ENCODE measurements at places on chromosomes 7 and 10. TPM values are rescaled to one million over a fixed set of nuclear protein-coding genes. Genes with fewer than 3 reads are reported as not detected.

Gene MYL7
- total RNA-seq = not detected

GRCh38 chr7:47035522-47035921, 546.4 kb downstream of the TNS3 start:
- H3K36me3 ChIP-seq = no peaks in the 10 kb centered on the region
- H3K4me1 ChIP-seq = no peaks in the 10 kb centered on the region

GRCh38 chr10:44647877-44648542, 263.1 kb upstream of the CXCL12 start:
- H3K4me1 ChIP-seq = no peaks in the 10 kb centered on the region
- no peak overlapping the region for H3K4me3 ChIP-seq
- H3K27me3 ChIP-seq = no peaks in the 10 kb centered on the region
- peak; percentile 0 for DNase-seq
- H3K27ac ChIP-seq = no peak overlapping the region
- H3K36me3 ChIP-seq = no peaks in the 10 kb centered on the region

DNA sequence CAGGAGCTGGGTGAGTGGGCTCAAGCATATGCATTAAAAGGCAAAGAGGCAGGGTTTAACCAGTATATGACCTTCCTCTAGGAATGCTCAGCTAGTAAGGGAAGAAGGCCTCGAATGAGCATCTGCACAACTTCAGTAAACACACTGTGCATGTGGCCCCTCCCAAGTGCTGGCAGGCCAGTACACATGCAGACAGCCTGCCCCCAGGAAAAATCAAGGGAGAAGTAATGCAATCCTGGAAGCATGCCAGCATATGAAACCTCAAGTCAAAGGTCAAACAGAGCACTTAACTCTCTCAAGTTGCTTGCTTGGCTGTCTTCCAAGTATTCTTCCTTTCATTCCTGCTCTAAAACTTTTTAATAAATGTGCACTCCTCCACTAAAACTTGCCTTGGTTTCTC, 208.4 kb downstream of the ACTR3B start:
- H3K27ac ChIP-seq = no peak overlapping the region

DNA sequence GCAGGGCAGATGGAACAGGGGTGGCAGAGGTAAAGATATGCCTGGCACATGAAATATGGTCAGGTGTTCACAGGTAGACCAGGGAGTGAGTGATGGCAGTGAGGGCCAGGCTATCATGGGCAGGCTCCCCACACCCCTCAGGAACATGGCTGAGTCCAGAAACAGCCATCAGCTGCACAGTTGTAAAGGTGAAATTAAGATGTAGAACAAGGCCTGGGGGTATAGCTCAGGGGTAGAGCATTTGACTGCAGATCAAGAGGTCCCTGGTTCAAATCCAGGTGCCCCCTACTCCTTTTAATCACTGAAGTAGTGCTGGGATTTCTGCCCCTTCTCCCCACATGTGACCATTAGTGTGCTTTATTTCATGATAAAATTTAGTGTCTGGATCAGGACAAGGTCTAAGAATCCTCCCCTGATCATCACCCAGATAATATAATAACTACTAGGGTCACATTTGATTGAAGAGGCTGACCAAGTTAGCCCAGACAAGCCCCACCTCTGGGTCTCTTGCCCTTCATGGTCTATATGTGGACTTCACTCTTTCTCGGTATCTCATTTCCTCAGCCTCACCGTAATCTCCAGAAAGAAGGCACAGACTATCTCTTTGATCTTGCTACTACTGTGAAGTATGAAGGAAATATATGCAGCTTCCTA, 69.0 kb downstream of the ZNF783 start:
- no peaks in the 10 kb centered on the region for H3K36me3 ChIP-seq
- H3K27ac ChIP-seq = no peak overlapping the region
- H3K27me3 ChIP-seq = no peaks in the 10 kb centered on the region

GRCh38 chr10:97718178-97718577, 4.6 kb downstream of the MARVELD1 start:
- DNase-seq = peak; percentile 87
- no peaks in the 10 kb centered on the region for H3K36me3 ChIP-seq
- H3K4me1 ChIP-seq = peaks cover 34% of the 10 kb centered on the region
- peak overlapping the region; percentile 82 for H3K27ac ChIP-seq
- no peak overlapping the region for H3K4me3 ChIP-seq

DNA sequence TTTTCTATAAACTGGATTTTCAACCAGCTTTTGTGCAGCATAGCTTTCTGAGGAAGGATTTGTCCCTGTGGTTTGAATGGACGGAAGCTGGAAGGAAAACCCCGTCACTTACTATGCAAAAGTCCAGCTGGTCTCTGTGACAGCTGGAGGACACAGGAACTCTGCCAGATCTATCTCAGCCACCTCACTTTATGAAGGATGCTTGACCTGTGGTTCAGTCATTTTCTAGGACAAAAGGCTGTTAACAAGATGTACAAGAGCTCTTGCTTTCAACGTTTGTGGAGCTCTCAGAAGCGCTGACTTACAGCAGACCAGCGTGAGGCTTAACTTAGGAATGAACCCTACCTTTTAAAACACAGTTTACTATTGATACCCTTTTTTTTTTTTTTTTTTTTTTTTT, 90.8 kb downstream of the CREM start:
- H3K4me1 ChIP-seq = peaks cover 37% of the 10 kb centered on the region
- H3K4me3 ChIP-seq = no peak overlapping the region
- H3K36me3 ChIP-seq = no peaks in the 10 kb centered on the region
- no peaks in the 10 kb centered on the region for H3K27me3 ChIP-seq

DNA sequence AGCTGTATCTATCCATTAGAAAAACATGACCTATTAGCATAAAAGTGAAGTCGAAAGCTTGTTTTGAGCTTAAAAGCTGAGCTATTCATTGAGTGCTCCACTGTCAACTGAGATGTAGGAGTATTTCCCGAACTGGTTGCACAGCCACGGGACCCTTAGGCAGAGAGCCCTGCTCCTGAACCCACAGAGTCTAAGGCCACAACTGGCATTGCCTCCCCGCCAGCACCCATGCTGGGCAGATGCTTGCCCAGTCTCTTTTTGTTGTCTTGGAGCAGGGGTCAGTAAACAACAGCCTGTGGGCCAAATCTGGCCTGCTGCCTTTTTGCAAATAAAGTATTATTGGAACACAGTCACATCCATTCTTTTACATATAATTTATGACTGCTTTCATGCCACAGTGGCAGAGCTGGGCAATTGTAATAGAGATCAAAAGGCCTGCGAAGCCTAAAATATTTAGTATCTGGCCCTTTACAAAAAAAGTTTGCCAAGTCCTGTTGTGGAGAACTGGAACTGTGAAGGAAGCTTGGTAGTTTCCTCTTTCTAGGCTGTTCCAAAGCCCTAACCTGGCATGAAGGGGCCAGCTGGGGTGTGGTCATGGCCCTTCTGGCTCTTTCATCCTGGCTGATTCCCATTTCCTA, 58.4 kb upstream of the WAPL start:
- DNase-seq = no peak
- no peaks in the 10 kb centered on the region for H3K27me3 ChIP-seq
- no peak overlapping the region for H3K4me3 ChIP-seq
- H3K27ac ChIP-seq = no peak overlapping the region
- no peaks in the 10 kb centered on the region for H3K4me1 ChIP-seq
- H3K36me3 ChIP-seq = no peaks in the 10 kb centered on the region

DNA sequence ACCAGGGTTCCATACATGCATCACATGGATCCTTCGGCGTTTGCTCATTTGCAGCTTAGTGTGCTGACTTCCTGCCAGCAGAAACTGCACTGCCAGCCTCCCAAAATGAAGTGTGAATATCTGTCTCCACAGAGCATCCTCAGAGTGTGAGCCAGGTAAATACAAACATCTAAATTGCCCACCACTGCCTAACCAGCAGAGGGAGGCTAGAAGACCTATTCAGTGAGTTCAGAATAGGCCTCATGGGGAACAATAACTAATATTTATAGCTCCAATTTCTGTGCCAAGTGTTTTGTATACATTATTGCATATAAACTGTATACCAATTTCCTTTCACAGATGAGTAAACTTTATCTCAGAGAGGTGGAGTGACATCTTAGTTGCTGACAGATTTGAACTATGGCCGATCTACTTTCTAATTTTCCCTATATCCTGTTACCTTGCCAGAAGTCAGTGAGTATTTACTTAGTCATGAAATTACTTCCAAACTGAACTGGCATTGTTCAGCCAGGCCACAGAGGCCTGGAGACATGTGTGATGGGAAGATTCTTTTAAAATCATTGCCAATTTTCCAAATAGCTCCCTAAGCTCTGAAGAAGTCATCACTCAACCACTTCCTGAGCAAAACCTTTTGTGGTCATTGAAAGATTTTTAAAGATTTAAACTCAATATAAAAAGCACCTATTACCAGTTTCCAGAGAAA, 926.5 kb upstream of the GHITM start:
- no peaks in the 10 kb centered on the region for H3K27me3 ChIP-seq
- no peak for DNase-seq
- H3K4me3 ChIP-seq = no peak overlapping the region
- no peaks in the 10 kb centered on the region for H3K36me3 ChIP-seq
- no peaks in the 10 kb centered on the region for H3K4me1 ChIP-seq

Gene PIK3CG
- not detected for total RNA-seq

Gene ITPRID1
- not detected for total RNA-seq

DNA sequence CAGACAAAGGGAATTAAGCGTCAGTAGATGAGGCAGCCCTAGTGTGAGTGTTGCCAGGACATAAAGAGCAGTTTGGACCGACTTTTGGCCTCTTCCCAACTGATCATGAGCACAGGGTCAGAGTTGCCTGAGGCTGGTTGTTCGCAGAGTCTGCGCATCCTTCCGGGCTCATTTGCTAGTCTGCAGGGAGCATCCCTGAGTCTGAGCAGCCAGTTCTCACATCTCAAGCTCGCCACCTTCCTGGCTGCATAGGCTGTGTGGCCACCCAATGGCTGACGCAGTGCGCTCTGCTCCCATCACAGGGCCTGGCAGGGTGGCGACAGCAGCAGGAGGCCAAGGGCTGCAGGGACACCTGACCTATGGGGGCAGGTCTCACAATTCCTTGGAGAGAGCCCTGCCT, 5.0 kb downstream of the GAD2 start:
- DNase-seq = no peak
- no peak overlapping the region for H3K4me3 ChIP-seq
- H3K27ac ChIP-seq = no peak overlapping the region
- H3K27me3 ChIP-seq = peaks cover 25% of the 10 kb centered on the region
- no peaks in the 10 kb centered on the region for H3K4me1 ChIP-seq
- H3K36me3 ChIP-seq = no peaks in the 10 kb centered on the region
